ENCODE measurements at places on chromosomes 1 and 21.

DNA sequence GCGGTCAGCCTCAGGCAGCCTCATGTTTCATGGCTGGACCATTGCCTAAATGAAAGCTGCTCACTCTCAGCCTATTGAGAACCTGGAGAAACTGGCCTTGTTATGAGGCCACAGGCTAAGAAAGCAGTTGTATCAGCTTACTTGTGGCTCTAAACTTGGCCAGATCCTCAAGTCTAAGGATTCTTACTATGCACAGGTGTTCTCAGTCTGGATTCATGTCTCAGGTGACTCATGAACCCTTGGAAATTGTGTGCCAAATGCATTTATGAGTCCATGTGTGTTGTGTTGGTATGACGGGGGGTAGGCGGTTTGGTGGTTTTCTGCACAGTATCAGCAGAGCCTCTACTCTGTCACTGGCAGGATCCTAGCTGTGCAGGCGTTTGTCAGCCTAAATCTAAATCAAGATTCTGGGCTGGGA lies 90.4 kb downstream of the ROR1 start:
- DNase-seq, result no peak

DNA sequence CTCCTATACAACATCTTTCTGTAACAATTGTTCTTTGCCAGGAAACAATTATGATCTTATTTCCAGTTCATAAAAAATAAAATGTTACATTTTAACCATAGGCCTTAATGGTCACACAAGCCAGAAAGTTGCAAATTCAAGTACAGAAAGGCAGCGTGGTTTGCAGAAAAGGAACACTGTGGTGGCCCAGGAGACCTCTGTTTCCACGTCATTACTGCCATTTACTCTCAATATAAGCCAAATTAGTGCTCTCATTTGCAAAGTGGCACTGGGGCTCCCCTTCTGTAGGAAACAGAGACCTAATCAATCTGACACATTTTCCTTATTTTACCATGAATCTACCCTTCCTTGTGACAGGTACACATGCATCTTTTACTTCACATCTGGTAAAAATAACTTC lies 79.3 kb upstream of the TLR5 start:
- DNase-seq, result no peak

GRCh38 chr1:171748651-171749050 lies 6.8 kb upstream of the VAMP4 start:
- no peak for DNase-seq

DNA sequence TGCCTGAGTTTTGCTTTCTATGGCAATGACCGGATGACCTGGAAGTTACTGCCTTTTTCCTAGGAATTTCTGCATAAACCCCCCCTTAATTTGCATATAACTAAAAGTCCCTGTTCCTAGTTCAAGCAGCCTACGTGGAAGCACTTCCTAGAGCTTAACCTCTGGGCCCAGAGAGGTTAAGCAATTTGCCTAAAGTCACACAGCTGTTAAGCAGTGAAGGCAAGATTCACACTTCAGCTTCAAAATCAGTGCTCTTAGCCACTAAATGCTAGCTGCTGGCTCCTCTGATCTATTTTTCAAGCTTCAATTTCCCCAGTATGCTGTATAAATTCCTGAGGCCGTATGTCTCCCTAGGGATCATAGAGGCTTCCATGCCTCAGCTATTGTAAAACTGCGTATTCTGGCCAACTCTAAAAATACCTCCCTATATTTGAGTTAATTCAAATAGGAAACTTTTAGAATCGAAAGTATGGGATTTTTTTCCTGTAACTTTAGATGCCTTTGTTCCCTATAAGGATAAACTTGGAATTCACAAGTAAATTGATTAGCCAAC lies 53.1 kb upstream of the CD5L start:
- no peak for DNase-seq

GRCh38 chr1:39647247-39647646 lies 7.8 kb upstream of the HEYL start:
- DNase-seq, result no peak

- DNase-seq, result no peak
Observed at GRCh38 chr1:25563330-25564215, 20.2 kb downstream of the LDLRAP1 start.

DNA sequence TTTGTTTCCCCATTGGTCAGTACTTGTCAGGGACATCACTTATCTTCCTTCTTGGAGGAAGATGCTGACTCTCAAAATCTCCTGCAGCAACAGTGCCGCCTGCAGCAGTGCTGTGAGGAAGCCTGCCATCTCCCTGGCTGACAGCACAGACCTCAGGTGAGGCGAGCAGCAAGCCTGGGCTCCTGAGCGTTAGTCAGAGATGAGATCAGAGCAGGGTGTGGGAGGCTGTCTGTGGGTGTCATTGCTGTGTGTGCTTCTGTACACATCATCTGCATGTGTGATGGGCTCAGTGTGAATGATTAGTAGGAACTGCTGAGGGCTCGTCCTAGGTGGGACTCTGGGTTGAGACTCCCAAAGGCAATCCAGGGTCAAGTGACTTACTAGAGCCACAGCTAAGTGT lies 6.1 kb downstream of the STRIP1 start:
- DNase-seq, result peak; percentile 13

DNA sequence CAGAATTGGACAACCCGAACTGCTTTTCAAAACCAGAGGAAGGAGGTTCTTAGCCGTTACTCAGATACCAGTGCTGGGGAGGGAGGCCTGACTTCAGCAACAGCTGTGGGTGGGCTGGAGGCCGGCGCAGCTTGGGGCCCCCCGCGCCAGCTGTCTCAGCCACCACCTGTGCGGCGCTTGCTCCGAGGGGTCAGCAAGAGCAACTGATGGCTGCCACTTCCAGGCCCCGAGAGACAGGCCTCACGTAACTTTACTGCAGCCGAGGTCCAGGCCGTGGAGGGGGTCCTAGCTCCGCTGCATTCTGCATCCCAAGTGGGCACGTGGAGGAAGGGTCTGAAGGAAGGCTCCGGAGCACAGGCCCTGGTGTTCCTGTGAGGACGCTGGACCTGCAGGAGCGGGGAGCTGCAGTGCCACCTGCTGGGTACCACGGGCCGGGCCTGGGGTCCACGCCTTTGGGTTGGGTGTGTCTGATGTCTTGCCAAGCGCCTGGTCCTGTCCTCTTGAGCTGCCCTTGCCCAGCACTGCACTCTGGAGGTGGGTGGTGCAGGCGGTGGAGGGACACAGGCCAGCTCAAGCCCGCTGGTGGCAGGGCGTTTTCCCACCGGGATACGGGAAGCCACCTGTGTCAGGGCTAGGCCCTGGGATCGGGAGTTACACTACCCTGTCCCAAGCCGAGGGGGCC lies 9.8 kb downstream of the THAP3 start:
- peak; percentile 15 for DNase-seq

DNA sequence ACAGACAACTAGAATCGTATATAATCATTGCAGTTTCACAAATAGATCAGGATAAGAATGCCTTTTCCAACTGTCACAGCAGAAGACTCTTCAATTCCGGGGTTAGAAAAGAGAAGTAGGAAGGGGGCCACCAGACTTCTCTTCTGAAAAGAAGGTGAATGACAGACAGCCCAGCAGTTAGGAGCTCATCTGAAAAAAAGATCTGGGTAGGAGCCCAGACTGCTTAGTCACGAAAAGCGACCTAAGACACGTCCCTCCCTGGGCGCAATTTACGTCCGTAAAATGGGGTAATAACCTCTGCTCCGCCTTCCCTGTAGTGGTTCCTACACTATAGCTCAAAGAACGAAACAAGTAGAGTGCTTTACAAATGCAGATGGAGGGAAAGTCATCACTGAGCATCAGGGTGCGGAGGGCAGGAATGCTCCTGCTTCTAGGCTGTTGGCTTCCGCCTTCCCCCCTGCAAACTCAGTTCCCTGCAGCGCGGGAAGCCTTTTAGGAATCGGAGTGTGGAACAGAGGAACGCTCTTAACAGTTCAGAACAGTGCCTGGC lies 582 bp downstream of the ORC1 start:
- peak; percentile 37 for DNase-seq

- DNase-seq, result no peak
Observed at GRCh38 chr1:242824435-242824834, 299.9 kb upstream of the PLD5 start.

- DNase-seq, result no peak
Observed at GRCh38 chr21:45408271-45408791, 3.4 kb downstream of the COL18A1 start.

GRCh38 chr1:110893908-110894490 lies 21.1 kb downstream of the CD53 start:
- no peak for DNase-seq

- no peak for DNase-seq
Observed at GRCh38 chr1:30704765-30705509, 18.4 kb downstream of the MATN1 start.

DNA sequence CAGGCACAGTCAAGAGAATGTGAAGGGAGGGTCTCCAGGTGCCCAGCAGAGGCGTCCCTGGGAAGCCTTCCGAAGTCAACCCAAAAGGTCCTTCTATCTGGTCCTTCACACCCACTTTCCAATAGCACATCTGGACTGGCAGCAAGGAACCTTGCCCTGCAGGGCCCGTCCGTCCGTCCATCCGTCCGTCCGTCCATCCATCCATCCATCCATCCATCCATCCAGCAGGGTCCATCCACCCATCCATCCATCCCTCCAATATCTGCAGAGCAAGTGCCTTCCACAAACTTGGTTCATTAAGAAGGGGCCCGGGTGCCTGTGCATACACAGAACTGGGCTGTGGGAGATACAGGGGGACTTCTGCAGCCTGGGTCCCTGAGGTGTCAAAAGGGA lies 31.6 kb downstream of the SLC45A1 start:
- no peak for DNase-seq

- no peak for DNase-seq
Observed at GRCh38 chr21:46227811-46228344, 696 bp downstream of the LSS start.

DNA sequence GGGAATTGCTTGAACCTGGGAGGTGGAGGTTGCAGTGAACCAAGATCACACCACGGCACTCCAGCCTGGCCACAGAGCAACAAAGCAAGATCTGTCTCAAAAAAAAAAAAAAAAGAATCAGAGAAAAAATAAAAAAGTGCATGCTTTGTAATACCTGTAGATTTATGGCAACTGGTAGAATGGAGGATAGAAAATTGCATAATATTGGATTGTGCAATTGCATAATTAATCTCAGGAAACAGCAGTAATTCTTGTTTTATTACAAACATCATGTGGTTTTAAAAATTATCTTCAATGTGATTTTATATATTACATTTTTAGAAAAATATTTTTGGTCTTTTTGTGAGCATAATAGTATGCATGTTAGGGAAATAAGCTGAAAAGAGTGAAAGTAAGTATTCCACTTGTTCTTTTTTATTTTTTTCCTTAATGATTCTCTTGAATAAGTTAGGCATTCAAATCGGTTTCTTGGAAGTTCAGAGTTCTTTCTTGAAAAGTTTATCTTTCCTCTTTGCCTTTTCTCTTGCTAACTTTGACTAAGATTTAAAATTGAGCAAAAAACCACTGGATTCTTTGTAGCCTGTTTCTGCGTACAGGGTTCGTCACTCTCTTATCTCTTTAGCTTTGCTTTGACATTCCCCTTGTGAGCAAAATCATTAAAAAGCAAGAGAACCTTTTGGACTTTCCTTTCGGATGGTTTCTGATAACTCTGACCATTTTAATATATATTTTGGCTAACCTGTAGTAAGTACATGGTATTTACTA lies 127.5 kb upstream of the ADAMTS5 start:
- DNase-seq, result no peak

- DNase-seq, result no peak
Observed at GRCh38 chr1:32353431-32353830, 8.9 kb downstream of the FAM229A start.

GRCh38 chr1:184974056-184974836 lies at the start of gene NIBAN1:
NIBAN1 (minus strand) TSS chr1:184974508; CDS start chr1:184974356, 152 bp downstream.
- DNase-seq, result peak; percentile 62

GRCh38 chr1:206734499-206735142 lies 36.0 kb upstream of the IL19 start:
- peak; percentile 81 for DNase-seq

DNA sequence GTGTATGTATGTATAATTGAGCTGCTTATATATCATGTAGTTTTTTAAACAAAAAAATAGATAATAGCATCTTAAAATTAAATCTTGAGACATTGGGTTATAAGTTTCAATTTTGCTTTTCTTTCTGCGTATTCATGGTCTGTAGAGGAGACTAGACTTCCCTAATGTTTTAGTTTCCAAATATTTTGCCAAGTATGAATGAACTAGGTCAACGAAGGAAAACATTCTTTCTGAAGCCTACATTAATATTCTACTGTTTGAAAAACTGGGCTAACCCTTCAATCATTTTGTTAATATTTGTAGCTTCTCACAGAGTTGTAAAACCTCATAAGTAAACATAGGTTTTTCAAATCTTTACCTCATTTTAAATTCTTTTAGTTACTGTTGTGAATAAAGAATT lies 592.7 kb downstream of the USP25 start:
- no peak for DNase-seq

All from stimulated activated CD4-positive, alpha-beta T cell treated with anti-CD3 and anti-CD28 coated beads, TNF-alpha, amount 100 ng/mL, for 24 hours (primary cell).